ENCODE measurements at places on chromosomes 4 and X. TPM values are rescaled to one million over a fixed set of nuclear protein-coding genes. Genes with fewer than 3 reads are reported as not detected.

- no peak for DNase-seq
Observed at GRCh38 chr4:6250984-6251295, 18.7 kb upstream of the WFS1 start.

- DNase-seq = no peak
Observed at GRCh38 chr4:183961795-183962194, 56.7 kb downstream of the STOX2 start.

- DNase-seq = no peak
Observed at GRCh38 chr4:57945298-57945697, 835.1 kb upstream of the IGFBP7 start.

DNA sequence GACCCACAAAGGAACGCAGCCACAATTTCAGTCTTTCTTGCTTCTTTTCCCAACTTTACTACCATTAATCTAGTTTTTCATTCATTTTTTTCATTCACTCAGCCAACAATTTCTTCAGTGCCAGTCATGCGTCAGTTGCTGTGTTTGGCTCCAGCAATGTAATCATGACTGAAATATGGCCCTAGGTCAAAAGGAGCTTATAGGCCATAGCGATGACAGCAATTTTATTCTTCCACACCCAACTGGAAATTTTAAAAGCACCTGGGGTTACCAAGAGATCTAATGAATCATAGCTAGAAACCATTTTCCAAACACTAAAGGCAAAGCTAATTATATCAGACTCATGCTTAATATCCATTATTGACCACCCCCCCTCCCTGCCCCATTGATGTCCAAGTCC is 29.8 kb upstream of the C1QTNF7 start:
- DNase-seq = no peak

GRCh38 chrX:70554948-70555347 is 110.3 kb downstream of the DLG3 start:
- no peak for DNase-seq

GRCh38 chr4:170198747-170199146 is 109.0 kb upstream of the AADAT start:
- DNase-seq = no peak

GRCh38 chr4:123325241-123325681 is 71.3 kb upstream of the SPRY1 start:
- DNase-seq = no peak

DNA sequence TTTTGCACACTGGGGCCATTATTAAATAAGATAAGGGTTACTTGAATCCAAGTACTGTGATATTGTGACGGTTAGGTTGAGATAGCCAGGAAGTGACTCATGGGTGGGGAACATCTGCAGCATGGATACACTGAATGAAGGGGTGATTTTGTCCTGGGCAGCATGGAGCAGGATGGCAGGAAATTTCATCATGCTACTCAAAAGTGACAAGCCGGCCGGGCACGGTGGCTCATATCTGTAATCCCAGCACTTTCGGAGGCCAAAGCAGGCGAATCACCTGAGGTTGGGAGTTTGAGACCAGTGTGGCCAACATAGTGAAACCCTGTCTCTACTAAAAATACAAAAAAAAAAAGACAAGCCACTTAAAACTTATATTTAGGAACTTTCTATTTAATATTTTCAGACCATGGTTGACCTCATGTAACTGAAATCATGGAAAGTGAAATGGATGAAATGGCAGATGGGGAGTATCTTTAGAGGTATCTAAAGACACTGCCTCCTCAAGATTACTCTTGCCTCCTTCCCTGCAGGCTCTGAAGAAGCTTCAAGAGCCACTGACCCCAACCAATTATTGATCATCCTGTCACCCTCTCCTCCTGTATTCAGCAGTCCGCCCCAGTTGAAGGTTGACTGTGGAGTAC is 3.9 kb upstream of the TRIM60 start:
- DNase-seq = no peak

DNA sequence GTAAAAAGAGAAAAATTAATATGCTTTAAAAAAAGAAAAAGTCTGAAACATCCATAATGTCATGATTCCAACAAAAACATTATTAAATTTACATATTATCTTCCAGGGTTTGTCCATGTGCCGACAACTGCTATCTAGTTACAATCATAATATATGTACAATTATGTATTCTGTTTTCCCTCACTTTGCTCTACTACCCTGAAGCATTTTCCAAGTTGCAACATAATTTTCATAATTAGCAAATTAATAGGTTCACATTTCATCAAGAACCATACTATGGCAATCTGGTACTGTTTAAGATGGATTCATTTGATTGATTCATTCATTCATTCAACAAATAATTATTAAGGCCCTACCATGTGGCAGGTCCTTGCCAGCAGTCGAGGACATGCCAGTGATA is 128.9 kb upstream of the LEF1 start:
- no peak for DNase-seq

DNA sequence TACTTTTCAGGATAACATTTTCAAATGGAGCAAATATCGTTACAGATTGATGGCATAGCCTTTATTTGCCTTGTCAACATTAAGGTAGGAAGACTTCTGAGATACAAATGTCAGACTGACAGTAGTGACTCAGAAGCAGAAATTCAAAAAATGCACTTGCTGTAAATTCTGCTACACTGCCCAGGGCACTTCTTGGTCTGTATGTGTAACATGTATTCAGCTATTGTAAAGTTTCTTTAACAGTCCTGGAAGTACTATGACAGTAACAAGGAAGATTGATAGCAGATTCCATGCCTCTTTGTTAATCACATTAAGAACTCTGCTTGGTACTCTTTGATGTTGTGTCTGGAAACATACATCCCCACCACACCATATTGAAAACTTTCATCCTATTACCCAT is 69.6 kb upstream of the PCDH18 start:
- DNase-seq = no peak

DNA sequence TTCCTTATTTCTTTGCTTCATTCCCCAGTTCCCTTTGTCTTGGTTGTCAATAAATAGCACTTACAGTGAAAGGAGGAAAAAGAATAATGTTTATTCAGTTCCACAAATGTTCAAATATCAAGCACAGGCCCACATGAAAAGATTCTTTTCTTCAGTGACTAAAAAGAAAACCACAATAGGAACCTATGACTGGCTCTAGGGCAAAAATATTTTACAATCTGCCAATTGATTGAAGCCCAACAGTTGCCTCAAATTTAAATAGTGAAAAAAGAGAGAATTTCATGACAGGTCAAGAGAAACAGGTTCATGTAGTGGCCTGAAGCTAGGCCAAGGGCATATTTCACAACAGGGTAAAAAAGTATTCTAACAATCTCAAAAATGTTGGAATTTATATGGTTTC is 553.8 kb downstream of the CENPC start:
- no peak for DNase-seq

GRCh38 chr4:88821522-88821921 is 123.9 kb upstream of the NAP1L5 start:
- peak; percentile 33 for DNase-seq

DNA sequence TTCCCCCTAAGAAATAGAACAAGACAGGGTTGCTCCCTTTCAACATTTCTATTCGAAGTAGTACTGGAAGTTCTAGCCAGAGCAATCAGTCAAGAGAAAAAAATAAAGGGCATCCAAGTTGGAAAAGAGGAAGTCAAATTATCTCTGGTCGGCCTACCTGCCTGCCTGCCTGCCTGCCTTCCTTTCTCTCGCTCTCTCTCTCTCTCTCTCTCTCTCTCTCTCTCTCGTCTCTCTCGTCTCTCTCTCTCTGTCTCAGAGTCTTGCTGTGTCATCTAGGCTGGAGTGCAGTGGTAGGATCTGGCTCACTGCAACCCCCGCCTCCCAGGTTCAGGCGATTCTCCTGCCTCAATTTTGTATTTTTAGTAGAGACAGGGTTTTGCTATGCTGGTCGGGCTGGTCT is 42.9 kb downstream of the CCKAR start:
- no peak for DNase-seq

DNA sequence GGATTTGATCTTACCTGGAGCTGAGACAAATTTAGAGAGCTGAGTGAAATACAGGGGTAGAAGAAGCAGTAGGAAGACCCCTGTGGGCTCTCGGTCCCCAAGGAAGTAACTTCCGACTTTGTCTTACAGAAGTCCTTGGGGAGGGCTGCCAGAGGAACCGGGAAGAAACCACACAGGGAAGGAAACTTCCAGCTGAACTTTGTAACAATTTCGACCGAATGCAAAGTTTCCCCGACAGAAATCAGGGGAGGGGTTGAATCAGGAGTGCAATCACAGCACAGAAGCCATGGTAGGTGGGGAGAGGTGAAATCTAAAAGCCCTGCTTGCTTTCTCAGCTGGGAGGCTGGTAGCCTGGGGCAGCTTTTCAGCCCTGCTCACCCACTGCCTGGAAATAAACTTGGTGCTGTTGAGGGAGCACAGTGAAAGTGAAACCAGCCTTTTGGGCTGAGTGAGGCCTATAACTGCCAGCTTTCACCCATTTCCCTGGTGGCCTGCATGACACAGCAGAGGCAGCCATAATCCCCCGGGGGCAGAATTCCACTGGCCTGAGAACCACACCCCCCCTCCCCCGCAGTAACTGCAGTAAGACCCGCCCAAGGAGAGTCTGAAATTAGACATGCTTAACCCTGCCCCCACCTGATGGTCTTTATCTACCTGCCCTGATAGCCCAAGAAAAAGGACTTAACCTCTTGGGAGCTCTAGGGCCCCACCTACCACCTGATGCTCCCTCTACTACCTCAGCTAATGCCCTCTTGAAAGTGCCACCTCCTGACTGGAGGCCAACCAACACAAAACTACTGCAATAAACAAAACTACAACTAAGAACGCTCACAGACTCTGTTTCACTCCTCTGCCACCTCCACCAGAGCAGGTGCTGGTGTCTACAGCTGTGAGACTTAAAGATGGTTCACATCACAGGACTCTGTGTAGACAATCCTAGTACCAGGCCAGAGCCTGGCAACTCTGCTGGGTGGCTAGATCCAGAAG is 248.2 kb downstream of the PARM1 start:
- DNase-seq = no peak

DNA sequence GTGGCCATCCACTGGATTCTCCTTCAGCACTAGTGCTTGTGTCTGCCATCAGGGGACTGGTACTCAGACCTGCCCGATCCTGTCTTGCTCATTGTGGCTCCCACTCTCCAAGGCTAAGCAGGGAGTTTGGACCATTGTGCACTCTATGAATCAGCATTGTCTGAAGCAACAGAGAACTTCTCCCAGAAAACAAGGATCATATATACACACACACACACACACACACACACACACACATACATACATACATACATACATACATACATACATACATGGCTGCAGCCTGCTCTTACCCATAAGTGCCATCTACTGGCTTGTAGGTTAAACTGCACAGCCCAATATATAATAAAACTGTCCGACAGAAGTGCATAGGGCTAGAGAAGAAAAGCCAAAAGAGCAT is 345.3 kb upstream of the LCORL start:
- peak; percentile 24 for DNase-seq

DNA sequence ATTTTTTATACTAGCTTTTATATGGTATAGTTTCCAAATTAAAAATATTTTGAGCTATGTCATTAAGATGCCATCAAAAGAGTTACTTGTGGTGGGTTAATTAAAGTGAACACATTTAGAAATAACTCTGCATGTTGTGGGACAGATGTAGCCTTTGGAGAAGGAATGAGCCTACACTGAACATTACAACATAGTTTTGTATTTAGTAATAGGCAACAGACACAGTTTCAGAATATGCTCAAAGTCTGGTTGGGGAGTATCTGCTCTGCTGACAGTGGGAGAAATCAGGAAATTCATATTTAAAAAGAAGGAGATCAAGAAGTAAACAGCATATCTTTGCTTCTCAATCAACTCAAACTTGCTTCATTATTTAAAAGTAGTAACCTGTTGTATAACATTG is 23.7 kb downstream of the EMCN start:
- no peak for DNase-seq

DNA sequence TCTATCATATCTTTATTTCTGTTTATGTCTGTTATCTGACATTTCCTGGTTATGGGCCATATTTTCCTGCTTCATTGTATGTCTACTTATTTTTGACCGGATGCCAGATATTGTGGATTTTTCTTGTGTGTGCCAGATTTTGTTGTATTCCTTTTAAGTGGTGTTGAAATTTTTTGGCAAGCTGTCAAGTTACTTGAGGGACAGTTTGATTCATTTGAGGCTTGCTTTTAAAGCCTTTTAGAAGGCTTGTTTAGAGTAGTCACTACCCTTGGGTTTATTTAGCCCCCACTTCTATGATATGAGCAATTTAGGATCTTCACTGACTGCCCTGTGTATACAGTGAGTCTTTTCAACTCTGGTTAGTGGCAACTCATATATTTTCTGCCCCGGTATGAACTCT is 29.2 kb upstream of the NPY2R start:
- no peak for DNase-seq

DNA sequence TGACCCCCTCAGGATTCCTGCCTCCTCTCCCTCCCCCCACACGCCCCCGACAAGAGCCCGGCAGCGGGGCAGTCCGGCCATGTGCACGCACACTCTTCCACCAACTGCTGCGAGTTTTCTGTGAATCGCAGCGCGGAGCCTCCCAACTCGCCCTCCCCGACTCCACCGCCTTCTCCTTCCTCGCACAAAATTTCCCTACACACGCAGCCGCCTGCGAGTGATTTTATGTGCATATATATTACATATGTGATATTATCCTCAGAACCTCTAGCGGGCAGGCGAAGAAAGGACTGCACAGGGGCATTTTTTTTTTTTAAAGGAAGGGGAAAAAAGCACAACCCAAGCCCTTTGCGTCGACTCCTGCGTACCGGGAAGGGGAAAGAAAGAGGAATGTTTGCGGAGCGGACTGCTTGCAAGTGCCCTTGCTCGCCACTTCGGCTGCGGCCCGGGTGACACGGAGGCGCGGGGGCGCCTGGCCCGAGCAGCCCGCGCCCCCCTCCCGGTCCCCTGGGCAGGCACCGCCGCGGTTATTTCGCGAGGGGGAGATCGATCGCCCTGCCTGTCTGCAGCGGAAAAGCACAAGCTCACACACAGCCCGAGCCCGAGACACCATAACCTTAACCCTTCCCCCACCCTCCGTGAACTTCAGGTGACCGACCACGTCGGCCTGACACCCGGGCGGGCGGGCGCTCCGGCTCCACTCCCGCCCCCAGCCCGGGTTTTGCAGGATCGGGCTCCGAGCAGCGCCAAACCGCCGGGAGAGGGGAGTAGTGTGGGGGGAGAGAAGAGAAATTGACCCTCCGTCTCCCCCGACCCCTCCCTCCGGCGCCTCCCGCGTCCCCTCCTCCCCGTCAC is 2.3 kb downstream of the ZNF827 start:
- peak; percentile 90 for DNase-seq

GRCh38 chrX:81392396-81392795 is 190.5 kb downstream of the SH3BGRL start:
- no peak for DNase-seq

Gene ABCE1
- 46.4 TPM for total RNA-seq

Gene TXK
- 7.9 TPM for total RNA-seq

Gene WDR13
- 177 TPM for total RNA-seq

Gene PAGE3
- total RNA-seq = not detected

Gene NPNT
- total RNA-seq = 78.3 TPM

Gene SOD3
- 193 TPM for total RNA-seq

Gene SPANXB1
- total RNA-seq = not detected

Gene KCND1
- 2.2 TPM for total RNA-seq

Gene AFF1
- total RNA-seq = 187 TPM

Gene KLF8
- 25.3 TPM for total RNA-seq

Gene PPARGC1A
- 80.8 TPM for total RNA-seq

Gene DCHS2
- total RNA-seq = 0.47 TPM

Gene GPR82
- total RNA-seq = 0.98 TPM

Gene TAF7L
- not detected for total RNA-seq

Gene CLNK
- 2.8 TPM for total RNA-seq

Gene GPRIN3
- total RNA-seq = 15.2 TPM
